ENCODE measurements at places on chromosomes 3 and 15.
A peak's percentile ranks its signal among the peaks of the same experiment; 100 is the strongest.

DNA sequence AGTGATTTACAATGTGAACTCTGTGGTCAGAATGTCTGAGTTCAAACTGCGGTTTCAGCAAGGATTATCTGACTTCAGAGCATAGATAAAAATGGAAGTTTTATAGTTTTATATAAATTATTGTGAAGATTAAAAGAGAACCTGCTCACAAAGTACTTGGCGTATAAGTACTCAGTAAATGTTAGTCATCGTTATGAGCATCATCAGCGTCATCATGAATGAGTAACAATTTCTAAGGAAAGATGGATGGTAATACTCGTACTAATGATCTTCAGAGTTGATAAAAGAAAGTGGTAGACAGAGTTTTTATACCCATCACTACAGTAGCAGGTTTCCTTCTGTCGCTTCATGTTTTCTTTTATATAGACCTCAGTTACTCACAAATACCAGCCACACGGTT, 341.8 kb downstream of the RAP2B start:
- DNase-seq, result no peak

DNA sequence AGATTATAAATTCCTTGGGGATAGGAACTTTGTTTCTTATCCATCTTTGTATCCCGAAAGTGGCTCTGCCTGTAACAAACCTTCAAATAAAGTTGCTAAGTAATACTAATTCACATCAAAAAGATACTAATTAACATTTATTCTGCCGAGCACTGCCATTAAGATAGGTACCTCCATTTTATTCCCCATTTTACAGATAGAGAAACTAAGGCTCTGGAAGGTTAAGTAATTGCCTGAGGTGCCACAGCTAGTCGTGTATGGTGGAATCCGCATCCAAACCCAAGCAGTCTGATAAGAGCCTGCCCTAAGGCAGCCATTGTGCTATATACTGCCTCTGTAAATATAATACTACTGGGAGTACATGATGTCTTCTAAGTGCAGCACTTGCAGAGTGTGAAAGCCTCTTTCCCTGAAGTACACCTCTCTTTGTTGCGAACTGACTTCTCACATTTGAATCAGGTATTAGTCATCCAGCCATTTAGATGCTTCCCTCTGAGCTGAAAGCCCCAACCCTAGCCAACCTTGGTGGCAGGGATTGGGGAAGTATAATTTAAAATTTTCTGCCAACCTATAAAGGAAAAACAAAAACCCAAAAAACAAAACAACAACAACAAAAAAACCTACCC, 78.5 kb upstream of the CHD2 start:
- no peak for DNase-seq

DNA sequence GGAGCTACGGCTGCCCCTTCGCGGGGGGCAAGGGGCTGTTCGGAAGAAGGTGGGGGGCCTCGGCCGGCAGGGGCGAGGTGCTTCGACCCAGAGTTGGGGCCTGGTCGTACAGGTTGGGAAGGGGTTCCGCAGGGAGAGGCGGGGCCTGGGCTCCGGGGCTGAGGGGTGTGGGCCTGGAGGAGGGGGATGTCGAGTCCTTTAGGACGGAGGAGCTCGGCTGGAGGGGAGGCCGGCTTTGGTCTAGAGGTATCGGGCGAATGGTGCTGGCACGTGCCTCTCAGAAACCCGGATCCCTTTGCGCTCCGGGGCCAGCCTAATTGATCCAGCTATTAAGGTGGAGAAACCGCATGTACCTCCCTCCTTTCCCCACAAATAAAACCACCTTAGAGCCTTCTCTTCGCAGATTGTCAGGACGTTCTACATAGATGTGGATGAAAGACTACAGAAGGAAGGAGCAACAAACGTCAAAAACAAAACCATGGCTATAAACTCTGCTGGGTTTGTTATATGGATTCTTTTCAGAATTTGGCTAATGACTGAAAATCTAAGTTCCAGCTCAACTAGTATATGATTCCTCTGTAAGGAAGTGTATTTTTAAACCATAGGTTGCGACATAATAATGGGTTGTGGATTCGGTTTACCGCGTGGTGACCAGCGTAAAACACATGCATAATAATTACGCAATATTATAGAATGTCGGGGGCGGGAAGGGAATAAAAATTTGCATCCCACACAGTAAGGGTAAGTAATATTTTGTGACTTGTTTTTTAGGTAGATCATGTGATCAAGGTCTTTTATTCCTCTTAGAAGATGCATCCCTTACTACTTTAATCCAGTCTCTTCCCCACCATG, 644 bp upstream of the NGLY1 start:
- no peak for DNase-seq

DNA sequence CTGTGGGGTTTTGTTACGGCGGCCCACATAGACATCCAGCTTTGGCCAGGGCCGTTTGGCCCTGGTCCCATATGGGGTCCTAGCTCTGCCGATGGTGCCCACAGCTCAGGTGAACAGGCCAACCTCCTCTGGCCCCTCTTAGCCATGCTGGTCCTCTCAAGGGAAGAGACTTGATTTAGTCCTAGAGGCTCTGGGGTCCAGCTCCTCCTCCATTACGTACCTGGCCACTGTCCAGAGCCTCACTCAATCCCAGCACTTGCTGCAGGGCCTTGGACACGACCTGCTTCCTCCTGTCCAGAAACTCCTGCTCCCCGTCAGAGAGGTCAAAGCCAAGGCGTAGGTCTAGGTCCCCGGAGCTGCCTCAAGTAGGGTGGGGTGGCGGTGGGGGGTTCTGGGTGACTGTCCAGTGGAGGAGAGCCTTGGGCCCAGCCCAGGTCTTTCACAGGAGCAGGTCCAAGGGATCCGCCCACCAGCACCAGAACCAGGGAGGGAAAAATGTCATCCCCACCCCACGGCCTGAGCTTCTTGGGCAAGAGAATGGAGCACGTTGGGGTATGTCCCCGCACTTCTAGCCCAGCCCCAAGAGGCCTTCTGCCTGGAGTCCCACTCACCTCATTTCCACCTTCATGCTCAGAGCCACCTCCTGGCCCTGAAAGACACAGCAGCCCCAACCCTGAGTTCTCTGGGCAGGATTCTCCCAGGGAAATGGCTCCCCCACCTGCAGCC, 6.8 kb downstream of the PLA2G4F start:
- no peak for DNase-seq

DNA sequence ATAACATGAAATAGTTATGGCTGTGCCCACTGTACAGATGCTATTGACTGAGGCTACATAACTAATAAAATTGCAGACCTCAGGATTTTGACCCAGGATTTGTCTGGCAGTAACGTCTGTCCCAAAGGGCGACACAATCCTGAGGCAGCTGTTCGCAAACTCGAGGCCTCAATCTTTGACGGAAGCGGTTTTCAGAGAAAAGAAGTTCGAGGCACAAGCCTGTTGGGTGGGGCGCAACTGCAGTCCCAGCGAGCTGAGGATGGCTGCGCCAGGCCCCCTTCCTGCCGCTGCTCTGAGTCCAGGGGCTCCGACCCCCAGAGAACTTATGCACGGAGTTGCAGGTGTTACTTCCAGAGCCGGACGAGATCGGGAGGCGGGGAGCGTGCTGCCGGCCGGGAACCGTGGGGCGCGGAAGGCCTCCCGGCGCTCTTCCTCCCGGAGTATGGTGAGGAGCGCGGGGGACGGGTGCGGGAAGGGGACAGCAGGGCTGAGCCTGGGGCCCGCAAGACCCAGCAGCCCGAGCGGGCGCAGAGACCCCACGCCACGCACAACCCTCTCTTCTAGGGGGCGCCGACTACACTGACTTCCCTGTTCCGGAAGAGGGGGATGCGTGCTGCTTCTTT, at the start of gene PARP15:
Gene PARP15, plus strand, starts transcription at position 242 of the 623 bp plus-strand sequence. Its CDS starts 18 bp downstream, at position 260.
- peak; percentile 18 for DNase-seq

DNA sequence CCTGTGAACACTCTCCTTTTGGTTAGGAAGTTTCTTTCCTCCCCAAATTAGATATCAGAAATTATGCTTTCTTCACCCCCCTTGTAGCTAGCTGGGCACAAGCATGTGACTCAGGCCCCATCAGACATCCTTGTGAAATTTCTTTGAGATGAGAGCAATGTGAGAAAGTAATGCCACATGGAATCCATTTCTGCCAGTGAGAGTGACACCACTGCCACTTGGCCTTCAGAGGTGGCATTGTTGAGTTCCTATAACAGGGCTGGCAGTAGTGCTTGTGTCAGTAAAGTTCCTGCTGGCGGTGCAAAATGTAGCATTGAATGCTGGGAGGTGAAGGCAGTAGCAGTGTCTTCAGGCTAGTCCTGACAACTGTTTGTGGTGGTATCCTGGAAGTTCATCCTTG, 80.7 kb upstream of the ZNF280D start:
- no peak for DNase-seq

DNA sequence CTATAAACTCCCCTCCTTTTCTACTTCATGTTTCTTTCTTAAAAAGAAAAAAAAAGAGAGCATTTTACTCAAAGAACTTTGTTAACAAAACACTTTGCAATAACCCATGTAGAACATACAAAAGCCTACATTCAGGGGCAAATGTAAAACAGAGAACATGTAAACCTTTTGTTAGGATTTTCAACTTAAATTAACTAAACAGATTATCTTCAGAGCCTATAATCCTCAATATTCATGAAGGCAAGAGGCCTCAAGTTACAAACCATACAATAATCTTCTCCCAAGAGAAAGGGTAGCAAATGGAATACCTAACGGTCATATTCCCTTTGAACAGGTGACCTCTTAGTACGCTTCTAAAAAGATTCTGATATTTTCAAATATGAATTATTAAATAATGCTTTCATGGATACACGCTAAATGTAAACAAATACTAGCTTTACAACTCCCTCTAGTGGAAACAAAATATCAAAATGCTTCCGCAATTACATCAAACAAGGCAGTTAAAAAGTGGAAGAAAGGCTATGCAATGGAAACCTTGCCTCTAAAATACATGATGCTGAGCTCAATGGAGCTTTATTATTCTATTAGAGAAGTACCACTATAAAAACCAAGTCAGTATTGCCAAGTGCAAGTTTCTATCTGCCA, 9.9 kb downstream of the CEP152 start:
- no peak for DNase-seq

GRCh38 chr3:33577173-33577572, 137.0 kb upstream of the UBP1 start:
- no peak for DNase-seq

- no peak for DNase-seq
Measured at GRCh38 chr15:40516322-40516721, 45.5 kb downstream of the CHST14 start.

GRCh38 chr15:71182522-71182921, 67.3 kb downstream of the THSD4 start:
- no peak for DNase-seq

DNA sequence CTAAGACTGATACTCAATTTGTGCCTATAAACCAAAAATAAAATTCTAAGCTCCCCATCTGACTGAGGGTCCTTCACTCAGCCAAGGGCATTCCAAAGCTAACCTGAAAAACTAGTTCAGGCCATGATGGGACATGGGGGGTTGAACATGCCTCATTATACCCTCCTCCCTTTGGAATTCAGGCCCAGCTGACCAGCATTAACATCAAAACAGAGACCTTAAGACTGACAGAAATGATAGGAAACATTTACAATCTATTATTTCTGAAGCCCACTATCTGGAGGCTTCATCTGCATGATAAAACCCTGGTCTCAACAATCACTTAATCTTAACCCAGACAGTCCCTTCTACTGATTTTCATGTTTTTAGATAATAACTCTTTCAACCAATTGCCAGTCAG, 140.4 kb downstream of the ANO10 start:
- no peak for DNase-seq

- no peak for DNase-seq
Measured at GRCh38 chr3:174255454-174255853, 603.7 kb upstream of the NAALADL2 start.

GRCh38 chr3:173584838-173585831, 187.6 kb downstream of the NLGN1 start:
- DNase-seq, result no peak

DNA sequence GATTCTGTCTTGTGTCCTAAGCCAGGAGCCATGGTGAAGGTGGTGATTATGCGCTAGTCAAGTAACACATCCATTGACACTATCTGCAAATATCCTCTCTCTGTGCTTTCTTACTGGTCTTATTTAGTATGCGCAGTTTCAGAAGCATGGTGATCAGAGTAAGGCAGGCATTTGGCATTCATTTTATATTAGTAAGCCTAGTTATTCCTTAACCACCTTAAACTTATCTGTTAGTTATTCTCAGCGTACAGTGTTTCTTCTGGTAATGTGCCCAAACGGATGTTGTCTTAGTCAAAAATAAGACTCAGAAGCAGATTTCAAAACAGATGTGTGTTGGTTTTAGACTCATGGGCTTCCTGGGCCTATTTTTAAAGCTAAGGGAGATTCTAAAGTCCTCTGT, 329.2 kb downstream of the GRM7 start:
- DNase-seq, result no peak

- no peak for DNase-seq
Measured at GRCh38 chr3:71930056-71930991, 145.4 kb upstream of the PROK2 start.

DNA sequence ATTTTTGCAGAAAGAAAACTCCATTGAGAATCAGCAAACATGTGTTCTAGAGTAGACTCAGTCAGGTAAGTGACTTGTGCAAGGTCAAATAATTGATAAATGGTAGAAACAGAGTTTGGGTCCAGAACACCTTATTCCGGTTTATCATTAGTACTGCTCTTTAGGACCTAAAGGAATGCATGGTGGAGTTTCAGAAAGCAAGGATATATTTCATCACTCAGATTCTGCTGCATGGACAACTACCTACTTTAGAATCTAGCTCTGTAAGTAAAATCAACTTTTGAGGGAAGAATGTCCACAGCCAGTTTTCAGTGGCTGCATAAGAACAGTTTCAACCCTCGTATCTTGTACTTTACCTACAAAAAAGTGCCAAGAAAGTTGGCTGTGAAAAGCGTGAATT, 43.6 kb downstream of the TIMP4 start:
- no peak for DNase-seq

DNA sequence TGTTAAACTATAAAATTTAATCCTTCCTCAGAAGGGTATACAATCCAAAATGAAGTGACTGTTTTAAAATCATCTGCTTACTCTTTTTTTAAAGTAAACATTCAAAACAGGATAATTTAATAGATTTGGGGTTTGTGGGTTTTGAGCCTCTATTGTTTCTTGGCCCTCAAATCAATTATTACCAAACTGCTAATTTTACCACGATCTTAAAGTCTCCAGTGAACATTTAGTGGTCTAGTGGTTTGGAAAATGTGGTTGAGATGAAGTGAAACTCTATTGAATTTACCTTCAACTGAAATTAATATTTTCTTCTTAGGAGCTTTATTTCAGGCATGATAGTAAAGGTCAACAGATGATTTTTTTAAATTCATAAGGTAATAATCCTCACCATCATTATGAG, 11.2 kb upstream of the ATP11B start:
- DNase-seq, result no peak

- no peak for DNase-seq
Measured at GRCh38 chr3:172711454-172711795, 558 bp upstream of the NCEH1 start.

DNA sequence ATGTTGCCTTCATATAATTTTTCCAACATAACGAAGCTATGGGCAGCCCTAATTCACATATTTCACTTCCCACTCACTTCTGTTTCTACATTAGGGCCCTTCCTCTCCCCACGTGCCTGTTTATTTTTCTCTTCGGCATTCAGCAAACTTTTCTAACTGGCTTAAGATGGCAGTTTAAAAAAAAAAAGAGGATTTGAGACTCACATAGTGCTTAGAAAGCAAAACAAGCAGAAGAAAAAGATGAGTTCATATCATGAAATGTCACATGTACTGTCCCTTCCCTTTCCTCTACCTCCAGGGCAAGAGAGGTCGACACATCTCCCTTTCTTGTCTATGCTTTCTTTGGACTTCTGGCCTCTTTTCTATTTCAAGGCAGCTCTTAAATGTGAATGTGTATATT, 30.6 kb downstream of the SLC49A4 start:
- DNase-seq, result no peak

GRCh38 chr3:149245738-149246451, 24.3 kb upstream of the CP start:
- no peak for DNase-seq

- no peak for DNase-seq
Measured at GRCh38 chr15:79948761-79949160, 22.2 kb downstream of the BCL2A1 start.

Data from stimulated activated CD8-positive, alpha-beta memory T cell treated with anti-CD3 and anti-CD28 coated beads, Interleukin-2, amount 100 ng/mL, for 48 hours (primary cell).